ENCODE measurements at places on chromosomes 4 and X.

DNA sequence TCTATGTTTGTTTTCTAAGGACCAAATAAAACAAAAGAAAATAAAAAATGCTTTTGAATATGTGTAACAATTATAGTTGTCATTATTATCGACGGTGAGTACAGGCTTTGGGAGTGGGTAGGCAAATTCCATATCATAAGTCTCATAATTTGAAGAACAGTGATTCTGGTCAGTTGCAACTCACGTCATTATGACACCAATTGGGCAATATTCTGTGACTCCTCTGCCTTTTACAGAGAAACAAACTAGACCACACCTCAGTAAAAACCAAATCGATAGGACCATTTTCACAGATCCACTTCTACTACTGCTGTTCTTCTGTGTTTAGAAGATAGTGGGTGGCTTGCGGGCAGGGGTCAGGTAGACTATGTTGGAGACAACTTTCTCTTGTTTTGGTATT, 250.1 kb downstream of the C4orf33 start:
- H3K4me1 ChIP-seq = no peaks in the 10 kb centered on the region
- H3K36me3 ChIP-seq = no peaks in the 10 kb centered on the region
- no peak overlapping the region for H3K4me3 ChIP-seq
- no peaks in the 10 kb centered on the region for H3K27me3 ChIP-seq
- H3K27ac ChIP-seq = no peak overlapping the region

GRCh38 chrX:1223242-1223600, 10.8 kb upstream of the CRLF2 start:
- no peak overlapping the region for H3K27ac ChIP-seq
- DNase-seq = no peak
- H3K4me3 ChIP-seq = no peak overlapping the region
- peaks cover 5% of the 10 kb centered on the region for H3K36me3 ChIP-seq
- no peaks in the 10 kb centered on the region for H3K4me1 ChIP-seq

DNA sequence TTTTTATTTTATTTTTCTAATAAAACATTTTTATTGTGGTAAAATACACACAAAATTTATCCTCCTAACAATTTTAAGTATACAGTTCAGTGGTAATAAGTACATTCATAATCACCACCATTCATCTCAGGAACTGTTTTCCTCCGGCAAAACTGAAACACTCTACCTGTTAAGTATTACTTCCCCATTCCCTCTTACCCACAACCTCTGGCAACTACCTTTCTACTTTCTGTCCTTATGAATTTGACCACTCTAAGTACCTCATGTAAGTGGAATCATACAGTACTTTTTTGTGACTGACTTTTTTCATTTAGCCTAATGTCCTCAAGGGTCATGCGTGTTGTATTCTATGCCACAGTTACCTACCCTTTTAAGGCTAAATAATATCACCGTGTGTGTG, 21.1 kb upstream of the HSFX4 start:
- no peak overlapping the region for H3K27ac ChIP-seq
- no peak overlapping the region for H3K4me3 ChIP-seq
- no peaks in the 10 kb centered on the region for H3K36me3 ChIP-seq
- H3K27me3 ChIP-seq = peaks cover 3% of the 10 kb centered on the region
- H3K4me1 ChIP-seq = no peaks in the 10 kb centered on the region
- DNase-seq = no peak

DNA sequence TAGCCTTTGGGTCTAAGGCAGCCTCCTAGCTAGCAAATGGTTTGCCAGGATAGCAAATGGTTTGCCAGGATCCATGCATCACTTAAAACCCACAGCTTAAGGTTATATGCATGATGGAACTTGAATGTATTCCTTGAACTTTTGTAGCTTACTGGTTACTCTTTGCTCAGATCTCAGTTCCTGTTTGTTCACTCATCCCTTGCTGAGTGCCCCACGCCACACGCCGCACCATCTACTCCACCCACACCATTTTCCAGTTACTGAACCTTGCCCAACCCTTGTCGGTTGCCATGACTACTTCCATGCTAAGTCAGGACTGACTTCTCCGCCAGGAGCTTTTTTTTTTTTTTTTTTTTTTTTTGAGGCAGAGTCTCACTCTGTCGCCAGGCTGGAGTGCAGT, 29.5 kb upstream of the XIAP start:
- no peaks in the 10 kb centered on the region for H3K27me3 ChIP-seq
- peak; percentile 17 for DNase-seq
- no peaks in the 10 kb centered on the region for H3K36me3 ChIP-seq
- no peak overlapping the region for H3K27ac ChIP-seq
- peak overlapping the region; percentile 56 for H3K4me3 ChIP-seq

DNA sequence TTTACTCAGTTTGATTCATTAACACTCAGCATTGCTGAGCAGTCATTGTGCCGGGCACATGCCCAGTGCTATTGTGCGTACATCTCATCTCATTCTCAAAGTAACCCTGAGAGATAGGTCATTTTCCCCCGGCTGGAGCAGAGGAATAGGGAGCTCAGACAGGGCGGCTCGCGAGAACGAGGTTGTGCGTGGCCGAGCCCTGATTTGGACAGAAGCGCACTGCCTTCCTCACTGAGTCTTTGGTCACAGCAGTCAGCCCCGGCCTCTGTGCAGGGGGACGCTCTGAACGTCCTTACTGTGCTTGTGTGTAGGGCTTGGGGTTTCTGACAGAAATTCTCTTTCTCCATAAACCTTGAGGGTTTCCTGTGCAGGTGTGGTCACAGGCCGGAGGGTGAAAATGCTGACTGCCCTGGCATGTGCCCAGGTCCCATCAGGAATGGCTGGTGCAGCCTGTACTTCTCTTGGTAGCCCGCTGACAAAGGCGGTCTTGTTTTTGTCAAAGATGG, 39.5 kb downstream of the NOP14 start:
- no peaks in the 10 kb centered on the region for H3K27me3 ChIP-seq
- H3K36me3 ChIP-seq = peaks cover 43% of the 10 kb centered on the region
- H3K4me1 ChIP-seq = peaks cover 36% of the 10 kb centered on the region
- no peak for DNase-seq
- H3K4me3 ChIP-seq = peak overlapping the region; percentile 62

DNA sequence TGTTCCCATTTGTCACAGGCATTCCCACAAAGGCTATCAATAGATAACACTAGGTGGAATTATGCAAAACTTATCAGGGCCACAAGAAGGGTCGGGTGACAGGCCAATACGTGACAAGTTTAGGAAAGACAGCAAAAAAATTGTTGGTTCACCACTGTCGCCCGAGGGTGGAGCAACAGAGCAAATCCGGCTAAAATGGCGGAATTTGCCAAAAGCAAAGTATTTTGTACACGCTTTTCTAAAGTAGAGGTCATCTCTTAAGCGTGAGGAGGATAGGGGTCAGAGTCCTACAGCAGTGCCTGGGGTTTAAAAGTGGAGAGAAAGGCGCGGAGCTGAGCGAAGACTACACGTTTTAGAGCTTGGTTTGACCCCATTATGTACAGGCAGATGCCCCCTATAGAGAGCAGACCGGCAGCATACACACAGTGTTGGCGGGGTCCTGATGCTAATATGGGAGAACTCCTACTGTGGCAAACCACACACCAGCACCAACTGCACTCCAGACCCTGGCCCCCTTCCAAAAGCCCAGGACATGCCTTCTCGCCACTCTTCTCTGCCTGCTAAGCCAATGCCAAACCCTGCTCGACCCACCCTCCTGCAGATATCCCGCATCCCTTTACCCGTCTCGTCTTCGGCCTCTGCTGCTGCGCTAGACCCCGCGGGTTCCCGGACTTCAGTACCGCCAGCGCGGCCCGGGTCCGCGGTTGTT, 733 bp downstream of the CCNA2 start:
- no peaks in the 10 kb centered on the region for H3K27me3 ChIP-seq
- peaks cover 6% of the 10 kb centered on the region for H3K36me3 ChIP-seq
- H3K4me3 ChIP-seq = peak overlapping the region; percentile 94
- peak overlapping the region; percentile 85 for H3K27ac ChIP-seq

All from memory B cell (primary cell).